ENCODE measurements at places on chromosomes 3 and 15.

DNA sequence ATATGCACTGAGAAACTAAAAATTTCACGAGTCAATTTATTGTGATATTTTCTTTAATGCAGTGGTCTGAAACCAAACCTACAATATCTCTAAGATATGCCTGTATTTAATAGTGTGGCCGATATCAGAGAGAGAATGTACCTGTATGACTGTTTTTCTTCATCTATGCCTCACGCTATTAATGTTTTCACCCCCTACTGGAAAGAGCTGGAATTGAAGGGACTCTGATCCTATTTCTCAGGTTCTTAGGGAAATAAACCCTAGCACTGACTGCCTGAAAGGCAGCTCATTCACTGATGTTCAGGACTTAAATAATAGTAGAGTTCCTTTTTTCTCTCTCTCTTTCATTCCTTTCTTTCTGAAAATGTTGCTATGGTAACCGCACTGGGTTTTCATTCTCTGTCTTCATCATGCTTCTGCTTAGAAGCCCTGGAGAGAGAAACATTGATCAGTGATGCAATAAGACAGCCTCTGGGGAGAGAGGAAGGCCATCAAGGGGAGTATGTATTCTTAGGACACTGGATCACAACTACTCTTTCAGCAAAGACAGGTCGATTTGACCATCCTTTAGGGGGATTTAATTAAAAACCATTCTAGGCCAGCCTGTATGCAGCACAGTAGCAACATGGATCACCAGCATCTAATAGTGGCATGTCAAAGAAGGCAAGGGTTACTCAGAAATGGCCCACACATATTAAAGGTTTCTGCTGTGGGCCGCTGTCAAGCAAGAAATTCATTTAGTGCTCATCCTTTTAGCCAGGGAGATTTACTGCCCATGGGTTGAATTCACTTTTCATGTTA, 1135.7 kb downstream of the IGSF11 start:
- no peak for DNase-seq

DNA sequence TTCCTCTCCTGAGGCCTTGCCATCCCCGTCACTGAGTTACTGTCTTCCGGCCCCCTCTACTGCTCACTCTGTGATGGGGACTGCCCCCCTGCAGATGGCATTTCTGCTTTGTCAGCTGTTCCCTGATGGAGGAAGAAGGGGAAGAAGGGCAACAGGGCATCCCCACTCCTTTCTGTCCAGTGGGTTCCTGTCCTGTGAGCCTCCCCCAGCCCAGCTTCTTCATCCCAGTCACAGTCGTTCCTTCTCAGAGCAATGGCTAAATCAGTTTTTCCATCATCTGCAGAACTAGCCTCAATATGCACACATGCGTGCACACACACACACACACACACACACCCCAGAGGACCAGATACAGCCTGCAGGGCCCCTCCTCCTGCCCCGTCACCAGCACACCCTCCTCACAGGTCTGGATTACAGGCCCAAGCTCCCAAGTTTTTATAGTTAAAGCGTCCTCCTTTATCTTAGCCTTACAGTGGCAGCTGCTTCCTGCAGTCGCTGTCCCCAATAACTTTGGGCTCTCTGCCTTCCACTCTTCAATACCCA, 21.4 kb downstream of the ALDH1L1 start:
- DNase-seq = no peak

DNA sequence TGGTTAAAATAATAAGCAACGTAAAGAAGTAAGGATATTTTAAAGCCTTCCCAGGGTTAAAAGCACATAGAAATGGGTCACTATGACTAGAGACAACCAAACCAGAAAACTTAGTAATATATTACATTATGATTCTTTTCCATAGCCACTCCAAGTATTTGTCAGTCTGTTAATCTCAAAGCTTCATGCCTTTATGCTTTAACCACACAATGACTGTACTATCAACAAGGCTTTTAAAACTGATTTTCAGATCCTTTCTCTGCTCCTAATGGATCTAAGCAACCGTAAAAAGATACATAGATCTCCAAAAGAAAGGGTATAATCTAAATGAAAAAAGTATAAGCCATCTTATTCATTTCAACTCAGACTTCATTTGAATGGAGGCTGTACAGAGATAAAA, 14.4 kb downstream of the SECISBP2L start:
- no peak for DNase-seq

GRCh38 chr3:149781211-149781610, 11.1 kb downstream of the ANKUB1 start:
- no peak for DNase-seq

DNA sequence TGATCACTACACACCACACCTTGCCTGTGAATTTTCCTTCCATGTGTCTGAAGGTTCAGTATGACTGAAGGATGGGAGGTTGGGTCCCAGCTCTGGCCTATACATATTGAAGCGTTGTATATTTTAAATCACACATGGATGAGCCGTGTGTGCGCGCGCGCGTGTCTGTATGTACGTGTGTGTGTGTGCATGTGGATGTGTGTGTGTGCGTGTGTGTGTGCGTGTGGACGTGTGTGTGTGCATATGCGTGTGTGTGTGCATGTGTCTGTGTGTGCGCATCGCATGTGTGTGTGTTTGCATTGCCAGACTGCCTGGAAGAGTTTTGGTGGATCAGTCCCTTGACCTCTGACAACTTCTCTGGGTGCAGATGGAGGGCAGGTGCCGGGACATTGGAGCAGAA, 45.7 kb downstream of the RPLP1 start:
- no peak for DNase-seq

- peak; percentile 13 for DNase-seq
These were observed 602.3 kb upstream of the SUCLG2 start for GRCh38 chr3:68256635-68257223.

GRCh38 chr3:49172551-49173041, 1.2 kb downstream of the KLHDC8B start:
- no peak for DNase-seq

DNA sequence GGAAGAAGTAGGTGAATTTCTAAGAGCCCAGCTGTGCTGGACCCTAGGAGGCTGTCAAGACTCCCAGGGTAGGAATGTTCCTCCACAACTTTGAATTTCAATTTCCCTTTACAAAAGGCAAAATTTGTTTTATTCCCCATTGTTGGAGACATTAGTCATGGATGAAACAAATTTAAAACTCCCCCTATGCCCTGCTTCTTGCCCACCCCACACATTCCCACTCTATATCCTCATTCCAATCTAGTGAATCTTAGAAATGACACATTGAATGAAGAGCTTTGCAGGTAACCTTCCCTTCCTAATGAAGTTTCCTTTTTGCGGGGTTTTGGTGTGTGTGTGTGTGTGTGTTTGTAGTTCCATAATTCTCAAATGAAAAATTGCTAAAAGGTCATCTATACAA, 72.6 kb downstream of the CCNL1 start:
- DNase-seq = no peak

DNA sequence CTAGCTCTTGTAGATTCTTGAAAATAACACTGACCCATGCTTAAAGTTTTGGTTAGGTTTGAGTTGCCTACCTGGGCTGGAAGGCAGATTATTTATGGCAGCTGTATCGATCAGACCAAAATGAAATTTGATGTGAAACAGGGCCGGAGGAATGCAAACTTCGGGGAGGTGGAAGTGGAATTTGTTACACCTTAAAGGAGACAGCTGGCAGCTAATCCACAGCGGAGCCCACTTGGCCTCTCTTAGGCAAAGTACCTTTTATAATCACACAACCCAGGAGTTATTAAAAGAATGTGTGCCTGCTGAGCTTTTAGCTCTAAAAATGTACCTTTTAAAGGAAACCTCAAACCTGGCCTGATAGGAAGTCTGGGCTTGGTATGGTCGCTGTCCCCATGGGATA, 250.9 kb upstream of the TPM1 start:
- no peak for DNase-seq

- no peak for DNase-seq
These were observed 18.8 kb downstream of the SETD5 start for GRCh38 chr3:9416139-9416780.

DNA sequence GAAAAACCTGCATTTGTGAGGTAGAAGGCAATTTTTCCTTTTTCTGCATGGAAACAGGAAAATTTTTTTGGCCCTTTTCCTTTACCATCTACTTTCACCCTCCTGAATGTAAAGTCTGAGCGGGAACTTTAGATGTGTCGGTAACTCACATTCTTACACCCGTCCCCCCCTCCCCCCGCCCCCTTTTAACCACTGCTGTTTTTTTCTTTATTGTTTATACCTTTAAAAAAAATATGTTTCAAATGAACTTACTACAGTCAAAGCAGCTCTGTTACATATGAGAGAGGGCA, 487 bp upstream of the HES1 start:
- DNase-seq = no peak

GRCh38 chr3:3664935-3665334, 134.3 kb upstream of the LRRN1 start:
- no peak for DNase-seq

- DNase-seq = no peak
These were observed 230.3 kb upstream of the TBL1XR1 start for GRCh38 chr3:177427540-177427939.

DNA sequence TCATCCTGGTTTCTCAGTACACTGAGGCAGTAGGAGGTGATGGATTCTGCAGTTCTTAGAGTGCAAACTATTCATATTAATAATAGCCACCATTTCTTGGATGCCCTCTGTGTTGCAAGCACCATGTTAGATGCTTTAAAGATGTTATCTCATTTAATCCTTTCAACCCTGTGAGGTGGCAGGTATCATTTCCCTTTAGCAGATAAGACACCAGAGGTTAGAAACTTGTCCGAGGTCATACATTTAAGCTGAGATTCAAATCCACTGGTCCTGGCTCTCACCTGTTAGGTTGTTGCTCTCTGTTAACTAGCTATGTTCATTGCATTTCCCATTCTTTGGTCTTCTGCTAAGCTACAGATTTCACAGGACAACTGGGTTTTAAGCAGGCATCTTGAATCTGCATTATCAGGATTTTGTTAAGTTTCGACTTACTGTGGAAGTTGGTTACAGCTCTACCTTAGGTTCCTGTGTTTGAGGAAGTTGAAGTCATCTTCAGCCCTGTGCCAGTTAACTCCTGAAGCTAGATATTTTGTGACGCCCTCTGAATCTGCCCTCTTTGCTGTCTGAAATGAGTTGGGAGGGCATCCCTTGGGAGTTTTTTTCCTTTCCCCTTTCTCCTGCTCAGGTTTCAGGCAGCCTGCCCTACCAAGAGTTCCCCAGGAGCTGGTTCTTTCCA, 6.4 kb downstream of the PDE8A start:
- no peak for DNase-seq

GRCh38 chr15:79401301-79401700, 30.8 kb upstream of the MINAR1 start:
- DNase-seq = no peak

DNA sequence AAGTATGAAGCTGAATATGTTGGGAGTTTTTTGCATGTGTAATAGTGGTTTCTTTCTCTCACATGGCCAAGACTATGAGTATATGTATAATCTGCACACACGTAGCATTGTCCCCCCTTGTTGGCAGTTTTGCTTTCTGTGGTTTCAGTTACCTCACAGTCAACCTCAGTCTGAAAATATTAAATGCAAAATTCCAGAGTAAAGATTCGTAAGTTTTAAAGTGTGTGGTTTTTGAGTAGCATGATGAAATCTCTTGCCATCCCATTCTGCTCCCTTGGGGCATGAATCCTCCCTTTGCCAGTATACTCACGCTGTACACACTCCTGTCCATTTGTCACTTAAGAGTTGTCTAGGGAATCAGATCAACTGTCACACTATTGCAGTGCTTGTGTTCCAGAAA, 742.0 kb upstream of the CCDC54 start:
- DNase-seq = no peak

- no peak for DNase-seq
These were observed 299.0 kb downstream of the ZBTB20 start for GRCh38 chr3:114848082-114848481.

GRCh38 chr3:13483988-13484695, 4.0 kb downstream of the HDAC11 start:
- DNase-seq = no peak

DNA sequence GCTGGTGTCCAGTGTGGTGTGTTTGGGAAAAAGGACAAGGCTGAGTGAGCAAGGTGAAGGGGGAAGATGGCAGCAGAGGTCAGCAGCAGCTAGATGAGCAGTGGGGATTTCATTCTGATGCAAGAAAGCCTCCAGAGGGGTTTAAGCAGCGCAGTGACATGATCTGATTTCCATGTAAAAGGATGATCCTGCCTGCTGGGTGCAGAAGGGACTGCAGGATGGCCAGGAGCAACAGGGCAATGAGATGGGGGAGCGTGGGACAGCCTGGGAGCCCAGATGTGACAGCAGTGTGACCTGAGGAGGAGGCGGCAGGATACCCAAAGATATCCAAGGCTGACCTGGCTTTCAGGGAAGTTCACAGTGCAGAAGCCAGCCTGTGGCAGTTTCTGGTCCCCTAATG, 6.1 kb downstream of the WNT7A start:
- no peak for DNase-seq

DNA sequence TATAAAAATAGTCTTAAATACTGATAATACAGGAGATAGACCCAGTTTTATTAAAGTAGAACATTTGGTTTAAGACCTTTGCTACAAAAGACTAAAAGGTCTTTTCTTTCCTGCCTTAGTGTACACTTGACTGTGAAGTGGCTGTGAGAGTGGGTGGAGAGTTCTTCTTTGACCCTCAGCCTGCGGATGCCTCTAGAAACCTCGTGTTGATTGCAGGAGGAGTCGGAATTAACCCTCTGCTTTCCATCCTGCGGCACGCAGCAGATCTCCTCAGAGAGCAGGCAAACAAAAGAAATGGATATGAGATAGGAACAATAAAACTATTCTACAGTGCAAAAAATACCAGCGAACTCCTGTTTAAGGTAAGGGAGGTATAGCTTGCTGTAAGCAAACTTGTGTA, 36.5 kb downstream of the OXNAD1 start:
- no peak for DNase-seq

DNA sequence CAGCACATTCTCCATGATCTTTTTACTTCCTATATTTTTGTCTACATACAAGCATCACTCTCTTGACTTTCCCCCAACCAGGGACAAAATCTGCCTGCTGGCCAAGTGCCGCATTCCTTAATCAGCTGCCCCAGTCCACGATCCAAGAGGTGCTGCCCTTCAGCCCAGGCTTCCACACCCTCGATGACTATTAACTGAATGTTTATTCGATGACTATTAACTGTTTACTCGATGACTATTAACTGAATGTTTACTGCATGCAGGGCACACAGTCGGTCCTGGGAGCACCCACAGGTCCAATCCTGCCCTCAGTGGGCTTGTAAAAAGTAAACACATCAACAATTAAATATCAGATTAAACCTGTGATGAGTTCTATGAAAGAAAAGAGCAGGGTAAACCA, 256.9 kb downstream of the ARRDC4 start:
- DNase-seq = no peak

DNA sequence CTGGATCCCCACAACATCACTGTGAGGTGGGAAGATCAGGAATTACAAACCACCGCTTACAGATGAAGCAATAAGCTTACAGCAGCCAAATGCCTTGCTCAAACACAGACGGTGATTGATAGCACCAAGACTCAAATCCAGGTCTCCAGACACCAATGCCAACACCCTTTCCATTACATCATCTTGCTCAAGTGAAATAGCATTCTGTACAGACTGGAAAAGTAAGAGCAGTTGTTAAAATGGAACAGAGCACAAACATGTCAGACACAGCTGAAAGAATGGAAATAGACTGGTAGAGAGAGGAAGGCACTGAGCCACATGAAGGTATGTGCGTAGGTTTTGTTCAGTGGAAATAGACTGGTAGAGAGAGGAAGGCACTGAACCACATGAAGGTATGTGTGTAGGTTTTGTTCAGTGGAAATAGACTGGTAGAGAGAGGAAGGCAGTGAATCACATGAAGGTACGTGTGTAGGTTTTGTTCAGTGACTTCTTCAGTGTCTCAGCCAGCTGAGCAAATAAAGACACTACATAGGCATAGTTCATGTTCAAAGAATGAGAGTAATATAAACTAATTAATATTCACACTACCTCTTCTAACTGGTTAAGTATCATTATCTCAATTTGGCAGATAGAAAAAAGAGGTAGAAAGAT, 15.6 kb downstream of the CLDN1 start:
- DNase-seq = no peak
